Heart right ventricle (tissue), 16 donors: ENCODE measurements at places on chromosomes 1 and 21. TPM values are rescaled to one million over a fixed set of nuclear protein-coding genes. Genes with fewer than 3 reads are reported as not detected.

The CYP4A11 gene
- not detected for total RNA-seq

The ZSCAN20 gene
- 4.3 TPM for total RNA-seq

The KPRP gene
- total RNA-seq = not detected

The PBX1 gene
- total RNA-seq = 69.9 TPM

The ANGPTL7 gene
- 1.6 TPM for total RNA-seq

The VWA1 gene
- total RNA-seq = 16.9 TPM

The COPA gene
- 111 TPM for total RNA-seq

The TMEM81 gene
- 2.3 TPM for total RNA-seq

The RNASEL gene
- total RNA-seq = 3.5 TPM

The POFUT2 gene
- total RNA-seq = 16.3 TPM

The C1orf167 gene
- total RNA-seq = 4.8 TPM

The CD244 gene
- total RNA-seq = not detected

The OXCT2 gene
- total RNA-seq = 5.4 TPM

The CR1 gene
- 1.7 TPM for total RNA-seq

The KLHDC9 gene
- total RNA-seq = 7.6 TPM

The TSACC gene
- total RNA-seq = 0.66 TPM

The ATAD3C gene
- 2.2 TPM for total RNA-seq

DNA sequence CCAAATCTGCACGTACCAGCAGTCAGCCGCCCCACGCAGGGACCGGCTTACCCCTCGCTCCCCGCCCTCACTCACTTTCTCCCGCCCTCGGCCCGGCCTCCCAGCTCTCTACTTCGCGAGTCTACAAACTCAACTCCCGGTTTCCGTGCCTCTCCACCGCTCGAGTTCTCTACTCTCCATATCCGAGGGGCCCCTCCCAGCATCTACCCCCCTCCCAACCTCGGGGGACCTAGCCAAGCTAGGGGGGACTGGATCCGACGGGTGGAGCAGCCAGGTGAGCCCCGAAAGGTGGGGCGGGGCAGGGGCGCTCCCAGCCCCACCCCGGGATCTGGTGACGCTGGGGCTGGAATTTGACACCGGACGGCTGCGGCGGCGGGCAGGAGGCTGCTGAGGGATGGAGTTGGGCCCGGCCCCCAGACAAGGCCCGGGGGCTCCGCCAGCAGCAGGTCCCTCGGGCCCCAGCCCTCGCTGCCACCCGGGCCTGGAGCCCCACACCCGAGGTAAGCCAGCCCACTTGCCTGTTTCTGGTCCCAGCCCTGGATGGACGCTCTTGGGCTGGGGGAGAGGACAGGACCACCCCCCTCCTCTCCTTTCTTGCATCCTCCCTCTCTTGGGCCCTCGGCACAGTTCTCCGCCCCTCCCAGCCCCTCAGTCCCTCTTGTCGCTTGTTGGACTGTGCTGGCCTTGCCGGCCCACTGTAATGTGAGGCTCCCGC is at the start of gene ARTN:
Gene ARTN, plus strand, starts transcription at position 416 of the 715 bp plus-strand sequence. CDS start 1,856 bp downstream, outside the sequence.
- no peak for DNase-seq

DNA sequence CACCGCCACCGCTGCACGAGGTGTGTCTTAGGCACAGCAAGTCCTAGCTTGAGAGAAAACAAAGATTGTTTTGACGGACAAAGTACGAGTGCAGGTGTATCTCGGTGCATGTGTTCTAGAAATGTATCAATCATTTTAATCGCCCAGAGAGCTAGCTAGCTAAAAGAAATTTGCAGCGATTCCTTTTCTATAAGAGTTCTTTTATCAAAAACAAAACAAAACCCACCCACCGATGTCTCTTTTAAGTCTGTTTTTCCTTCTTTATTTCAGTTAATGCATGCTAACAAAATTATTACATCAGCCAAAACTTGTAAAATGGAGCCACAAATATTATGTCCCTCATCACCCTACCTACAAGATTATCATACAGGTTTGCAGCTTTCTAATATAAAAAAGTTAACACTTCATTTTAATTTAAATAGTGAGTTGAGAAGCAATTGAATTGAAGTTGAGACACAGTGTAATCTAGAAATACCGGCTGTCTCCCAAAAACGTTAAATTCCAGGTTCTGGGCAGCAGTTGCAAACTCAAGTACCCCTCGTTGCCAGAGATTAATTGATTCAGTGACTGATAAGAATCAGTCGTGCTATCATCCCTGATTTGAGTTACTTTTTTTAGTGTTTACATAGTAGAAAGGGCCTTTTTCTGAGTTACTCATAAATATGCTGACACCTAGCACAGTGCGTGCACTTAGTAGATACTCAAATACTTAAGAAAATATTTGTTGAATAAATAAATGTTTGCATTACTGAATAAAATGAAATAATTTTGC is 1.5 kb upstream of the SYDE2 start:
- DNase-seq = no peak

DNA sequence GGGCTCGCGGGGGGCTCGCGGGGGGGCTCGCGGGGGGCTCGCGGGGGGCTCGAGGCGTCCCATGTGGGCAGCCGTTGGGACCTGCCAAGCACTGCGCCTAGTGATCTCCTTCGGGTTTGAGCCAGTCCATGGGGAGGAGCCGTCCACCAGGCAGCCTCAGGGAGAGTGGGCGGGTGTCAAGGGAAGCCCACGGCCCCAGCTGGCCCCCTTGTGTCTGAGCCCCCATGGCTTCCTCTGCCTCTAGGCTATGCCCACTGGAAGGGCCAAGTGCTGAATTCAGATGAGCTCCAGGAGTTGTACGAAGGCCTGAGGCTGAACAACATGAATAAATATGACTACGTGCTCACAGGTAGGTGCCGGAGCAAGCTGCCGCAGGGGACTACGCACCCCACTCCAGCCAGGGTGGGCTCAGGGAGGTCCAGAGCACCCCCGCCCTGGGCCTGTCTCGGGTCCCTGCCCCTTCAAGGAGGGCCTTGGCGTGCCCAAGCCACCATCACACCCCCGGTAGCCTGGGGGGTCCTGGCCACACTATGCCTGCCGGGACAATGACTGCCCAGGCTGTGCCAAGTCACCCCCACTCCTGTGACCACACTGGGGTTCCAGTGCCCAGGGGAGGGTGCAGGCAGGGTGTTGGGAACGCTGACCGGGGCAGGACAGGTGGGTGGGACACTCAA is 22.6 kb downstream of the PDXK start:
- no peak for DNase-seq

DNA sequence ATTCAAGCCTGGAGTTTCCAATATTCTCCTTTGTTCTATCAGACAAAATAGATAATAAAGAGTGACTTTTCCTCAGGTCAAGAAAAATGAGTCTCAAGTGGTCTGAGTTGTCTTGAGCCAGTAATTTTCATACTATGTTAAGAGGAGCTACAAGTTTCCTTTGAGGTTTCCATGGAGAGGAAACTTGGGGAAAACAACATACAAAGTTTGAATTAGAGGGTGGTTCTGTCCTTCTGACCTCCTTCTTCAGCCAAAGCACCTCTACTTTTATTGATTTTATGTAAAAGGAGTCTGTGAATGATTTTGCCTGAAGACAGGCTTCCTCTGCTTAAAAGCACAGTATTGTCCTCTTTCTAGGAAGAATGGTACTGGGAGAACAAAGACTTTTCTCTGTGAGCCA is 497.2 kb upstream of the PKN2 start:
- no peak for DNase-seq

- peak; percentile 51 for DNase-seq
Measured at GRCh38 chr1:41662765-41663437, 178.4 kb upstream of the EDN2 start.

GRCh38 chr1:54096877-54097240 is 43.5 kb downstream of the TCEANC2 start:
- no peak for DNase-seq

DNA sequence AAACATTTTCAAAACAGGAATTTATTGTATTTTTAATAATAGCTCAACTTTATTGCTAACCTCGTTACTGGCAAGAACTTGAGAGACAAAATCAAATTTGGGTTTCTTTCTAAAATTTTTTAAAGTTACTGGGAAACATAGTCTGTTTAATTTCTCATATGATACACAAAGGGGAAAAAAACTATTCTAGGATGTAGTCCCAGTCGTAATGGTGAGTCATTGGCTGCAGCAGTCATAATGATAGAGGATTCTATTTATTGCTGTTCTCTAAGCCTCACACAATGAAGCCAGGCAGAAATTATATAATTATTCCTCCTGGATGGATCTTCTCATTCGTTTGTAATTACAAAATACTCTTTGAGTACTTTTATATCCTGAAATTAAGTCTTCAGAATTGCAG is 326.5 kb upstream of the SGIP1 start:
- DNase-seq = peak; percentile 10

- DNase-seq = peak; percentile 29
Measured at GRCh38 chr1:165383067-165383466, 26.6 kb upstream of the LMX1A start.

DNA sequence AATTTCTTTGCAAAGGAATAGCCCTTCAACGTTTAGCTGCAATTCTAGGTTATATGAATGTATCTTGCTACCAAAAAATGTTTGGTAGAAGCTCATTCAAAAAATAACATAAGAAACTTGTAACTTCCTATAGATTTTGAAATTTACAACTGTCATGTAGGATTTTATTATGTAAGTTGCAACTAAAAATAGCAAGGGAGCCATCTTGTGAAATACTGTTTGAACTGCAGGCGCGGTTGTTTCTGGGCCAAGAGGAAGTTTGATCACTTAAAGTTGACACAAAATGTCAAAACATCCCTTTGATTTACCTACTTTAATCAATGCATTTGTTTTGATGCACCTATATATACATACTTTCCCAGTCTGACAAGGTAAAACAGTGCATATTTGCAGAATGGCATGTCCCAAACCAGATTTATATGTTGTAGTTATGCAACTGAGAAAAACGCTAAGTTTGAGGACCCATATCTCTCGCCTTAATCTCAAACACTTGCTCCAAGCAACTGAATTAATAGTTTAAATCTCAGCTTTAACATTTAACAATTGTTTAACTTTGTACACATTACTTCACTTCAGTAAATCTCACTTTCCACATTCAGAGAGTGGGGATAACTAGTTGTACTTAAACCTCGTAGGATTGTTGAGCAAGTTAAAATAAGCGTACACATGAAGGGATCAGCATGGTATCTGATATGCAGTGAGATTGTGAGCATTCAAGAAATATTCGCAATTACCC is 63.9 kb downstream of the KCNK2 start:
- no peak for DNase-seq

- DNase-seq = no peak
Measured at GRCh38 chr1:156704166-156704711, 1.1 kb downstream of the CRABP2 start.

DNA sequence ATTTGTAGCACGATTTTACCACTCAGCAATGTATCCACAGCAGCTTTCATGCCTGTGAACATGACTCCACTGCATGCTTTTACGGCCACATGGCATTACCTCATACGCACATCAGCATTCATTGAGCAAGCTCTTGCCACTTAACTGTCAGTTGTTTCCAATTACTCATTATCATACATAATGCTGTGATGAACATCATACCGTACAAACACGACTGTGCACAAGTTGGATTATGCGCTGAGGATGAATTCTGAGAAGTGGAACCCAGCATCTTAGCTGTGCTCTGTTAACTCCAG is 9.6 kb downstream of the UMODL1 start:
- no peak for DNase-seq

GRCh38 chr1:156148216-156148615 is 5.2 kb upstream of the SEMA4A start:
- no peak for DNase-seq

- DNase-seq = peak; percentile 11
Measured at GRCh38 chr1:1606232-1606631, 6.3 kb upstream of the FNDC10 start.

DNA sequence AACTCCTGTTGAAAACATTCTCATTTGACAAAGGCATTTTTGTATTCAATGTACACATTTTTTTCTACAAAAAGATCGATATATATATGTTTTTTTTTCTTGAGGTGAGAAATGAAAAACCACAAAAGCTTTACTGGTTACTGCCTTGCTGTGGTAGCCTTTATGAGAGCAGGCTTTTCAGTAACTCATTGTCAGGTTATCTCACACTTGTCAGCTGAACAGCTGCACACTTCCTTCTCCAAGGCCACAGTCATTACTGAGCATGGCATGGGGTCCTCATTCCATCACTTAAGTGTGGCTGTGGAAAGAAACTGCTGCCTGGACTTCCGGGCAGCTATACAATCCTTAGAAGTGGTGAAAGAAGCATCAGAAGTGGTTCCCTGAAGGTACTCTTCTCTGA is 169.3 kb upstream of the ZP4 start:
- DNase-seq = no peak

GRCh38 chr1:2230781-2231531 is 2.8 kb downstream of the SKI start:
- DNase-seq = no peak

GRCh38 chr21:24628046-24628445 is 979.2 kb downstream of the MRPL39 start:
- no peak for DNase-seq

DNA sequence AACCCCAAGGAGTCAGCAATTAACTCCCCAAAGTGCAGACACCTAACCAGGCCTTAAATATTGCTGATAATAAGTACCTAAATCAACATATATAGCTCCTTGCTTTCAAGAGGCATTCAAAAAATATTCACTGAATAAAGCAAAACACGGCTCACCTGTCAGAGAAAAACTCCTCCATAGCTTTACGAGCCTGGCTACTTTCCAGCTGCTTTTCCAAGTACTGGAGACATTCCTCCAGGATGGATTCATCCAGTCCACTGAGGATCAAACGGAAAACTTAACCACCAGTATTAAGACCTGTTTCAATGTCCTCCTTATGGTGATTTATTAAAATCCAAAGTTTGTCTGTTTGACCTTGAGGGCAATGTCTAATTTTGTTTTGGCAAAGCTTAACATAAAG is 44.6 kb downstream of the UBR4 start:
- no peak for DNase-seq

DNA sequence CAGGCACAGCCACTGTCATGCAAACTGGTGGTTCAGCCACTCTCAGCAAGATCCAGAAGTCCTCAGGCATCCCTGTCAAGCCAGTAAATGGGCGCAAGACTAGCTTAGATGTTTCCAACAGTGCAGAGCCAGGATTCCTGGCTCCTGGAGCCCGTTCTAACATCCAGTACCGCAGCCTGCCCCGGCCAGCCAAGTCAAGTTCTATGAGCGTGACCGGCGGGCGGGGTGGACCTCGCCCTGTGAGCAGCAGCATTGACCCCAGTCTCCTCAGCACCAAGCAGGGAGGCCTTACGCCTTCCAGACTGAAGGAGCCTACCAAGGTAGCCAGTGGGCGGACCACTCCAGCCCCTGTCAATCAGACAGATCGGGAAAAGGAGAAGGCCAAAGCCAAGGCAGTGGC is 46.6 kb upstream of the IPO9 start:
- DNase-seq = no peak

- DNase-seq = no peak
Measured at GRCh38 chr1:37137014-37137413, 102.7 kb upstream of the GRIK3 start.

DNA sequence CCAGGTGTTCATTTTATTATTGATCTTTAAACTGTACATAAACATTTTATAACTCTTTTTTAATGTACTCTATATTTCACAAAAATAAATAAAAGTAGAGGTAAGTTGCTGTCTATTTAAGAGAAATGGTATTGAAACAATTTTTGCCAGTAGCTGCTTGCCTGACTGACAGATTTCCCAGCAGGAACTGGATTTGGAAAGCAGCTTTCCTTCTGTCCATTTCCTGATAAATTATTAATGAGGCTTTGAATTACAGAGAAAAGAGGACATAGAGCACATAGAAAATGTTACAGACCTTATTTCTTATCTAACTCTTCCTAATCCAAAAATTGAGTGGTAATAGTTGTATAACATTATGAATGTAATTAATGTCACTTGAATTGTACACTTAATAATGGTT is 79.7 kb upstream of the BCL10 start:
- no peak for DNase-seq
